ENCODE measurements at places on chromosomes 16 and 17.

- no peak for DNase-seq
Observed at GRCh38 chr16:67186550-67186950, 2.8 kb upstream of the MATCAP1 start.

DNA sequence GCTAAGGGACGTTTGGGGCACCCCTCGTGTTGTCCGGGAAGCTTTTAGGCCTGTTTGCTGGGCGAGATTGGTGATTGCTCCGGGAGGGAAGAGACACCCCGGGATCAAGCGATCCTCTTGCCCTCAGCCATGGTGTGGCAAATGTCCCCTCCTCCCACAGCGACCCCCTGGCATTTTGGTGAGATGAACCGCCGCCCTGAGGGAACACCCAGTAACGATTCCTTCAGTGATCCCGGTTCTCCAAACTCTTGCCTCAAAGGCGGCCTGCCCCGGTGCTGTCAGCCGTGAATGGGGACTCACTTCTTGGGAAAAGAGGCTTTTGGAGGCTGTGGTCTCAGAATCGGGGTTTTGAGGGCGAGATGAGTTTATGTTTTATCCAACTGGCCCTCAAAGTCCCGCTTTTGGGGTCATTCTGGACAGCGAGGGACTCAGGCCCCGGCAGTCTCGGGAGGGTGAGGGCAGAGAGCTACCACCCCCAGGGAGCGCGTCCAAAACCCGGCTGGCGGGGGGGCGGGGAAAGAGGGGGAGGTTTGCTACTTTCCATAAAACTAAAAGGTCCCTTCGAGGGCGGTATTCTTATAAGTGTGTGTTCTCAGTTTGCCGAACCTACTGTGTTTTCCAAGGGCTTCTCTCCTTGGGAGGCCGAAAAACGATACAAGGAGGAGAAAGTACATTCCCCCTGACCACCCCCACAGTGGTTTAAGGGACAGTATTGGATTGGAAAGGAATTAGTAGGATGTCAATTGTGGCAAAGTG lies 232.7 kb downstream of the MRTFB start:
- DNase-seq = no peak

- no peak for DNase-seq
Observed at GRCh38 chr17:72511874-72512273, 391.1 kb downstream of the SOX9 start.

DNA sequence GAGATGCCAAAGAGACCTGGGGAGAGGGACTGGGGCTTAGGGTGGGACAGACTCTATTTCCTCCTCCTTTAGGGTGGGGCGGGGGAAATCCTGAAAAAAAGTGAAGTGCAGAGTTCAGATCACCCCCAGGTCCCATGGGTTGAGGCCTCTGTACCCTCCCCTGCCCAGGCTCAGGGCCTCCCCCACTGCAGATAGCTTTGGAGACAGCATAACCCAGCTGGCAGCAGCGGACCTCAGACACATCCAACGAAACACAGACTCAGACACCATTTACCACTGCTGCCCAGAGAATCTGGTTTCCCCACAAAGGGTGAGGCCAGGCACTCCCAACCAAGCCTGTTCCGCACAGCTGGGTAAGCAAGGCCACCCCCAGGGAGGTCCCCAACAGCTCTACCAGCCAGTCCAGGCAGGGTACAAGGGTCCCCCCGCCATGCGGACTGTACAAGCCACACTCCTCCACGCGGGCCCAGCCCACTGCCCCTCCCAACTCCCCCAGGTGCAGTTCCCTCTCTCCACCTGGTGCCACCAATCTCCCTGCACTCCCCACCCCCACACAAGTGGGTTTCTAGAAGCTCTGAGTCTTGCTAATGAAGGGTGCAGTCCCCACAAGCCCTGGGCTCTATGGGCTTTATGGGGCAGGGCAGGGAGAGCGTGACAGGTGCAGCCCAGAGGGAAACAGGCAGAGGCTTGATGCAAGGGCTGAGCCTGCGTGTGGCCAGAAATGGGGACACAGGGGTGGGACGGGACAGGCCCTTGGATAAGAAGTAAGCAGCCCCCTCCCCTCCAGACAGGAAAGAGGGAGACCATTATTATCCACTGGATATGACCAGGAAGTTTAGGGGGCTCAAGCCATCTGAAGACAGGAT lies 8.9 kb downstream of the RHBDF2 start:
- DNase-seq = no peak

DNA sequence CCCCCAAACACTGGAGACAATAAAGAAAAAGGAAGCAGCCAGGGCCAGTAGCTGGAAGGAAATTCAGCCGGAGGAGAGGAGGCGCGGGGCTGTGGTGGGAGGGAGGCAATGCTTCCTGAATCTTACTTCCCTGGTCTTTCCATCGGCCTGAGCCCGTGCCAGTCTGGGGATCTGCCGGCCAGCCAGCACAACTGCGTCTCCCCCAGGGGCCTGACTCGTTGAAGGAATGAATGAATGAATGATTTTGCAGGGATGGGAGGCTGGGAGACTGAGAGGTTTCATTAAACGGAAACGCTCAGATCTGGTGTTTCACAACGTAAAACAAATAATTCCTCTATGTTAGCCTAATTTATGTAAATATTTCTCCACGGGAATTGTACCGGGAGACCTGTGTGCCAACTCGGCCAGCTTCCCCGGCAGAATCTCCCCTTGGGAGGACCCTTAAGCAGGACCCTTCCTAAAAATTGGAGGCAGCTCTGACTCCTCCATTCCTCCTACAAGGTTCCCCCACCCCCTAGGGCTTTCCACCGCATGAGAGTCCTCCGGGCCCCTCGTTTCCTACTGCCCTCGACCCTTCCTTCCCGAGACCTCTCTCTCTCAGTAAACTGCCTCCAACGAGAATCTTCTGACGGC lies 1.3 kb upstream of the BAIAP2 start:
- DNase-seq = no peak

GRCh38 chr17:66450008-66450851 lies 147.8 kb downstream of the PRKCA start:
- DNase-seq = no peak

- DNase-seq = no peak
Observed at GRCh38 chr16:57134982-57135381, 42.6 kb downstream of the CPNE2 start.

DNA sequence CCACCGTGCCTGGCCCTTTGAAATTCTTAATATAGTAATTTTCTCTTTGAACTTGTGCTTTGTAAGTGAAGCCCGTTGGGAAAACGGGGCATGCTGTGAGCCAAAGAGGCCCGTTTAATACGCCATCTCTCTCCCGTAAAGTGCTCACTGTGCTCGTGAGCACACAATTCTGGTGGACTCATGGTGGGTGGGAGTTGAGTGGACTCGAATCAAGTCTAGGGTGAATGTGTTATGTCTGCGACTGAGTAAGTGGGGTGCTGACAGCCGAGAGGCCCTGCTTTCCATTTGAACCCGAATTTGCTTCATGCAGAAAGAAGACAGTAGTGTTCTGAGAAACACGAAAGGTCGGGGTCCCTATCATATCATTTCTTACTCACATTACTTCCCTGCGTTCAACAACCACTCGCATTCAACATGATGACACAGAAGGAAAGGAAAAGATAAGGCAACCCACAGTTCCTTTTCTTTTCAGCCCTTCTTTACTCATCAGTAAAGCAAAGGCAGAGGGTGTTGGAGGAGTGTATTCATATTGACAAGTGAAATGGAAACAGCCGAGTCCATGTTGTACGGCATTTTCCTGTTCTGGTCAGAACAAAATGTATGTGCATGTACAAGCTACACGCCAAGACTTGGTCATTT lies 4.8 kb upstream of the ATP2A3 start:
- DNase-seq = no peak

DNA sequence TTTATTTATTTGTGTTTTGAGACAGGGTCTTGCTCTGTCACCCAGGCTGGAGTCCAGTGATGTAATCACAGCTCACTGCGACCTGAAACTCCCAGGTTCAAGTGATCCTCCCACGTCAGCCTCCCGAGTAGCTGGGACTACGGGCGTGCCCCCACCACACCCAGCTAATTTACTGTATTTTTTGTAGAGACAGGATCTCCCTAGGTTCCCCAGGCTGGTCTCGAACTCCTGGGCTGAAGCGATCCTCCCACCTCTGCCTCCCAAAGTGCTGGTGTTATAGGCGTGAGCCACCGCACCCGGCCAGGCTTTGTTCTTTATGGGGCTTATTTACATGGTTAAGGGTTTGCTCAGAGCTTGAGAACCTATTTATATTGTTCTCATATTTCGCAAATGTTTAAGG lies 5.8 kb upstream of the MEIOB start:
- no peak for DNase-seq

DNA sequence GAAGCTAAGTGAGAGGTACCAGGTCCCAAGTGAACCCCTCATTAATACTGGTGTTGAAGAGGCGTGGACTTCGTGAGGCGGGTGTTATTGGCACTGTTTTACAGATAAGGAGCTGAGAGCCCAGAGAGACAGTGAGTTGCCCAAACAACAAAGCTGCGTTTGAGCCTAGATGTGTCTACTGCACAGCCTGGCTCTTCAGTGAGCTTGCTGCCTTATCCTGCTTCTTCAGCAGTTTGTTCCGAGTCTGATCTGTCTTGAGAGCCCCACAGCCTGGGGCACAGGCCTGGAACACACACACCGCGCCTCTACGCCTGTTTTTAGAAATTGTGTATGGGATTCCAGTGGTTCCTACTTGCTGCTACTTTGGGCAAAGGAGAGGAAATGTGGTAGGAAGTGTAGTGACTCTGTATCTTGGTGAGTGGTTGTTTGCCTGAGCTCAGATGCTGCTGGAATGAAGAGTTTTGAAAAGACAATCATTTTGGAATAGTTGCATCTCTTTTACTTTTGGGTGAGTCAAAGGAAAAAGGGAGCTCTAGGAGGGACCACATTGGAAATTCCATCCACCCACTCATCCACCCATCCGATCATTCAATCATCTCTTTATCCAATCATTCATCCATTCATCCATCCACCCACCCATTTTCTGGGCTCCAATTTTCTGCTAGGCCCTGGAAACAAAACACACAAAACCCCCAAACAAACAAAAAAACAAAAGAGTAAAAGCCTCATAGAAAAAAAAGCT lies 22.3 kb upstream of the PLCG2 start:
- no peak for DNase-seq

GRCh38 chr16:68732042-68732680 lies 4.9 kb upstream of the CDH1 start:
- no peak for DNase-seq

DNA sequence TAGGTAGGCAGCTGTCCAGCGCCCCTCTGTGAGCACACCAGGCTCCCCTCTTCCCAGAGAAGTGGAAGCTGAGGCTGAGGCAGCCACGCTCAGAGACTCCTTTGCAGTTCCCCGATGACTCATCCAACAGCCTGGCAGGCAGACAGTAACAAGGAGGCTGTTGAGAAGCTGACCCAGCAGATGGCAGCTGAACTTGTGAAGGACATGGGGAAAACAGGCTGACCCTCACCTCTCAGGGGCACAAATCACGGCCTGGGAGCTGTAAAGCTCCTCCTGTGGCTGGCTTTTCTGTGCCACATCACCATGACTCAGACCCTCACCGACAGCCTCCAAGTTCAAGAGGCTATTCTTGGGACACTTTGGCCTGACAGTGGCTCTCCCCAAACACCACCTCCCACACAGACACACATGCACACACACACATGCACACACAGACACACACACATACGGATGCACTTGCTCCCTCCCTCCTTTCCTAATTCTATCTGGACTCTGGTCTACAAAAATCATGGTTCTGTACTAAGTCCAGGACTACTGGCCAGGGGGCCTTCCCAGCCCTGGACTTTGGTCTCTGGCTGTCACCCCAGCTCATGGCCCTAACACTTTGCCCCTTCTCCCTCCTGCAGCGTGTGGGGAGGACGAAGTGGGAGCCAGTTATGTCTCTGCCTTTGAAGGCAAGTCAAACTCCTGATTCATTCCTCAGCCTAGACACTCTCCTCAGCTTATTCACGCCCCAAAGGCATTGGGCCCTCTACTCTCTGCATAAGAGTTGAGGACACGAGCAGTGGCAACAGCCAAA lies 23.2 kb downstream of the MAP3K14 start:
- DNase-seq = no peak

DNA sequence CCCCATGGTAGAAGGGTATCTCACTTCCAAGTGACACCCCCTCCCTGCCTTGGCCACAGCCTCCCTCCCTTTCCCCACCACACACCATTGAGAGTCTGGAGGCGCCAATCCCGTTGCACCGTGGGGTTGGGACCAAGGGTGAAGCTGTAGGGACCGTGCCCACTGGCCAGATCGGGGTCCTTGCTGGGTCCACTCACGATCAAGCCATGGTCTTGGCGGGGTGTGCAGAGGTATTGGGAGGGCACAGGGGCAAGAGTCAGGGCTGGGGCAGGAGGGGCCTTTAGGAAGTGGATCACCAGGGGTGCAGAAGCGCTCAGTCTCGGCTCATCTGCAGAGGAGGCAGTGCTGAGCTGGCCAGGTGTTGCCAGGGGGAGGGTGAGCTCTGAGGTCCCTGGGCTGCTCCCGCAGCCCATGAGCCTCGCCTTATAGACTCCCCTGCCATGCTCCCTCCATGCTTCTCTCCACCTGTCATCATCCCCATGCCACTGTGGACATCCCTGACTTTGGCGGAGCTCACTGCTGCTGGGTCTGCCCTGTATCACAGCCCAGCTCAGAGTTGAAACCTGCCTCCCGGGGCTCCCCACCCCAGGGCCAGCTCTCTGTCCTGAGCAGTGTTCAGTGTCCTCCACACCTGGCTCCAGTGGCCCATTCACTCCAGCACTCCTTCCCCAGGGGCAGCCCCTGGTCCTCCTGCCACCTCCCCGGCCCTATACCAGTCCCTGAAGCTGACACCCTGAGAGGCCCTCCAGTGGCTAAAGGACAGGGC lies 8.3 kb downstream of the CDH16 start:
- no peak for DNase-seq

- DNase-seq = peak; percentile 26
Observed at GRCh38 chr17:20226814-20227482, 217.8 kb downstream of the SPECC1 start.

DNA sequence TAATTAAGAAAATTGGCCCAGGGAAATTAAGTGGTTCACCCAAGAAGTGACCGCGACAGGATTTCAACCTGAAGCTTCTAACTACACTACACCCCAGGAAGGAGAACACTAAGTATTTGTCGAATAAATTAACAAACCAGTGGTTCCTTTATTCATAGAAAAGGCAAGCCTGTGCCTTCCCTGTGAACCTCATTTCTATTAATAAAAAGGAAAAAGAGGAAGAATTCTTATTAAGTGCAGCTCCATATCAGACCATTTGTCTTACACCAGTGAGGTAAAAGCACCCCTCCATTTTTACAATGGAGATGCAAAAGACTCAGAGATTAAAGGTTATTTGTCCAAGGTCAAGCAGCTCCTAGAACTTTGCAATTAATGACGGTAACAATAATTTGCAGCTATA lies 1.7 kb downstream of the COPS3 start:
- DNase-seq = no peak

GRCh38 chr17:31550389-31551056 lies 159.0 kb downstream of the RAB11FIP4 start:
- no peak for DNase-seq

DNA sequence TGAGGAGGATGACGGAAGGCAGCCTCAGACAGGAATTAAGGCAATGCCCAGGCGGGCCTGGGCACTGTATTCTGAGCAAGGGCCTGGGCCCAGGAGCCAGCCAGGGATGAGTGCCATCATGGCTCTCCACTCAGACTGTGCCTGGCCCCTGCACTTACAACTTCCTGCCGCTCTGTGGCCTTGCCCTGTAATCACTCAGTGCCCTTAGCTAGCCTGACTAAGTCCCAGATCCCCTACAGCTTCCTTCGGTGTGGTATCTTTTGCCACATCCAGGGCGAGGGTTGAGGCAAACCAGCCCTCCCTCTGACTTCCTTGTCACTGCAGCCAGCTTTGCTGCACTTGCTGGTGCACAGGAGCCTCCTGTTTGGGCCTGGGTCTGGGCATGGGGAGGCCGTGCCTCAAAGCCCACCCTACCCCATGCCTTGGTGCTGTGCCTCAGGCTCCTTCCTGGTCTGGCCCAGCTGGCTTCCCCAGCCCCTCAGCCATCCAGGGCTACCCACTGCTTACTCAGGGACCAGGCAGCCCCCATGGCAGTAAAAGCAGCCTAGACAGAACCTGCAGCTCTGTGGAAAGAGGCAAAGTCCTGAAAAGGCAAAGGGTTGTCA lies 9.3 kb downstream of the SLC46A1 start:
- DNase-seq = no peak

Measured in NCI-H1436 treated with DMSO at 0.1 percent for 48 hours (cell line).